ENCODE measurements at places on chromosomes 5 and 9. TPM values are rescaled to one million over a fixed set of nuclear protein-coding genes. Genes with fewer than 3 reads are reported as not detected.

SLC25A2 gene
- total RNA-seq: not detected

FOXI1 gene
- total RNA-seq: not detected

TMEM167A gene
- total RNA-seq: 50.0 TPM

ACER2 gene
- 1.6 TPM for total RNA-seq

HMCN2 gene
- total RNA-seq: 0.09 TPM

PRRC1 gene
- total RNA-seq: 42.1 TPM

ASPN gene
- 11.2 TPM for total RNA-seq

HTR1A gene
- not detected for total RNA-seq

IL4 gene
- not detected for total RNA-seq

SEMA5A gene
- total RNA-seq: 9.9 TPM

RPL12 gene
- total RNA-seq: 1,024 TPM

BARHL1 gene
- not detected for total RNA-seq

ECSCR gene
- not detected for total RNA-seq

NTRK2 gene
- total RNA-seq: 0.26 TPM

LTC4S gene
- 1.3 TPM for total RNA-seq

FSD1L gene
- 4.6 TPM for total RNA-seq

PCDHA9 gene
- 0.16 TPM for total RNA-seq

PLPP7 gene
- 1.7 TPM for total RNA-seq

SH3RF2 gene
- total RNA-seq: 0.79 TPM

ADGRD2 gene
- not detected for total RNA-seq

OR4F3 gene
- not detected for total RNA-seq

NPR3 gene
- 74.7 TPM for total RNA-seq

SCGB3A2 gene
- total RNA-seq: not detected

DBH gene
- total RNA-seq: not detected

SPINK4 gene
- total RNA-seq: not detected

CORO2A gene
- total RNA-seq: under 0.01 TPM

PNPLA7 gene
- total RNA-seq: 1.8 TPM

SLC1A3 gene
- total RNA-seq: 1.7 TPM

SLC6A18 gene
- not detected for total RNA-seq

PROP1 gene
- not detected for total RNA-seq

PCDHB16 gene
- 2.1 TPM for total RNA-seq

RPS23 gene
- 3,336 TPM for total RNA-seq

RASGRF2 gene
- 12.0 TPM for total RNA-seq

CMYA5 gene
- 5.9 TPM for total RNA-seq

TAF11L5 gene
- not detected for total RNA-seq

RAB3C gene
- total RNA-seq: not detected

C9orf50 gene
- under 0.01 TPM for total RNA-seq

SPATA9 gene
- 0.47 TPM for total RNA-seq

IL7R gene
- 0.79 TPM for total RNA-seq

FIBCD1 gene
- total RNA-seq: 9.3 TPM
